Inflammatory macrophage (primary cell): ENCODE measurements at places on chromosomes 3 and 15.

DNA sequence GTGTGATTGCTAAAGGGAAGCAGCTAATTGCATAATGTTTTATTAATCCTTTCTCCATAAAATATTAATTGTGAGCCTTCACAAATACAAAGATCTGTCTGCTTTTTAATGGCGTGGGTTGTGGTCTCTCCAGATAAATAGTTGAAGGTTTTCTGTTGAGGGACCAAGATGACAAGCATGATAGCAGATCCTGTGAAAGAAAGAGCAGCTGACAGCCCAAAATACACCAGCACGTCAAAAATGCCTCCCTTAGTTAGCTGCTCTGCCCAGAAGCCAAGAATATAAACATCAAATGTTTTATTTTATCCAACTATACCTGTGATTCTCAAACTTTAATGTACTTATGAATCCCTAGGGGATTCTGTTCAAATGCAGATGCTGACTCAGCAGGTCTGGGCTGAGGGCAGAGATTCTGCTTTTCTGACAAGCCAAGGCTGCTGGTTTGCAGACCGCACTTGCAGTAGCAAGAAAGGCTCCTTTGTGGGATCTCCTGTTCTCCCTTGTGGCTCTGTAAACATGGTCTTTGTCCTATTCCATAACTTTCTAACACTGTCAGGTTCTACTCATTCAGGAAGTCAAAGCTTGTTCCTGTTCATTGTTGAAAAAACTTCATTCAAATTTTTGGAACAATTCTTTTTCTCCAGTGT, 119.1 kb upstream of the SLC25A36 start:
- DNase-seq = no peak

GRCh38 chr3:66441129-66441528, 59.7 kb downstream of the LRIG1 start:
- no peak for DNase-seq

- DNase-seq = peak; percentile 53
Measured at GRCh38 chr3:18559331-18559842, 134.2 kb upstream of the SATB1 start.

GRCh38 chr3:59836531-59836930, 786.7 kb upstream of the CFAP20DC start:
- no peak for DNase-seq

GRCh38 chr3:194265505-194265892, 85.6 kb downstream of the CPN2 start:
- peak; percentile 33 for DNase-seq

DNA sequence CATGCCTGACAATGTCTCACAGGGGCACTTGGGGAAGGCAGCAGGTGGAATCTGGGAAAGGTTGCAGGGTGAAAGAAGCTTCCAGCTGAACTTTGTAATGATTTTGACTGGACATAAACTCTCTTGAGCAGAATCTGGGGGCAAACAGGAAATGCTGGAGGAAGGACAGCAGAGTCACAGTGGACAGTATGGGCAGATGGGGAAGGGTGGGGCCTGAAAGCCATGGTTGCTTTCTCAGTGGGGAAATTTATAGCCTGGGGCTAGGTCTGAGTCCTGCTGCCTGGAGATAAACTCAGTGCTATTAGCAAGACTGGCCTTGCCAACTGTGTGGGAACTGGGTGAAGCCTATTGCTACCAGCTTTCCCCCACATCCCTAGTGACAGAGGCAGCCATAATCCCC, 203.2 kb downstream of the OSBPL10 start:
- DNase-seq = no peak

GRCh38 chr3:170644711-170645110, 58.8 kb upstream of the SLC7A14 start:
- no peak for DNase-seq

DNA sequence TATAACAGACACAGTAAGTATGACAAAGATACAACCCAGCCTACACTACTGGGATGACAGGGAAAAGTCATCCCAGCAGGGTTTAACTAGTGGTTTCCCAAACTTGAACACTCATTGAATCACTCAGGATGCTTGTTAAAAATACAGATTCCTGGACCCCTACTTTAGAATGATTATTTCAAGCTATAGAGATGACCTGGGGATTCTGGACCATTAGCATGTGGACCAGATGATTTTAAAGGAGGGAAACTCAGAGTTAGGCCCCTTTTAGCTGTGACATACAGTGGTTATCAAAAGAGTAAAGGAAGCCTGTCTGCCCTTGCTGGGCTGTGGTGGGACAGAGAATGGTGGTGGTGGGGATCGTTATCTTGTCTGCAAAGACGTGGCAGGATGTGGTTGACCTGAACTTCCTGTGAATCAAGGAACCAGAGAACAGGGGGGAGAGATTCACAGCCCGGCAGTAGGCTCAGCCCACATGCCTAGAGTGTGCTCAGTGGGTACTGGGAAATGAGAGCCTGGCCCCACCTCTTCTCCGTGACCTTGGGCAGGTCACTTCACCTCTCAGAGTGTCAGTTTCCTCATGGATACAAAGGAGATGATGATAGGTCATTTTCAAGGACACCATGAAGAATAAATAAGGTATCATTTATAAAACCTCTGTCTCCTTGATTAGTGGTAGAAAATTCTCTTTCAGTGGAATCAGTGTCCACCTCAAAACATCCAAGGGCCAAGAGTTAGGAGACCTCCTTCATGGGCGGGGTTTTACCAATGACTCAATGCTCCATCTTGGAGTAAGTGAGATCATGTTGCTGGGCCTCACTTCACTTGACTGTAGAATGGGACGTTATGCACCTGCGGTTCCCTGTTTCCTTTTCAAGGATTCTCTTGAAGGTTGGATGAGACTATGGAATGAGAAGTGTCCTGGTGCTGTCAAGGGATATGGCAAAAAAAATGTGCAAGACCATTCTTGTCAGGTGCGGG, 306.5 kb downstream of the RPLP1 start:
- peak; percentile 34 for DNase-seq

DNA sequence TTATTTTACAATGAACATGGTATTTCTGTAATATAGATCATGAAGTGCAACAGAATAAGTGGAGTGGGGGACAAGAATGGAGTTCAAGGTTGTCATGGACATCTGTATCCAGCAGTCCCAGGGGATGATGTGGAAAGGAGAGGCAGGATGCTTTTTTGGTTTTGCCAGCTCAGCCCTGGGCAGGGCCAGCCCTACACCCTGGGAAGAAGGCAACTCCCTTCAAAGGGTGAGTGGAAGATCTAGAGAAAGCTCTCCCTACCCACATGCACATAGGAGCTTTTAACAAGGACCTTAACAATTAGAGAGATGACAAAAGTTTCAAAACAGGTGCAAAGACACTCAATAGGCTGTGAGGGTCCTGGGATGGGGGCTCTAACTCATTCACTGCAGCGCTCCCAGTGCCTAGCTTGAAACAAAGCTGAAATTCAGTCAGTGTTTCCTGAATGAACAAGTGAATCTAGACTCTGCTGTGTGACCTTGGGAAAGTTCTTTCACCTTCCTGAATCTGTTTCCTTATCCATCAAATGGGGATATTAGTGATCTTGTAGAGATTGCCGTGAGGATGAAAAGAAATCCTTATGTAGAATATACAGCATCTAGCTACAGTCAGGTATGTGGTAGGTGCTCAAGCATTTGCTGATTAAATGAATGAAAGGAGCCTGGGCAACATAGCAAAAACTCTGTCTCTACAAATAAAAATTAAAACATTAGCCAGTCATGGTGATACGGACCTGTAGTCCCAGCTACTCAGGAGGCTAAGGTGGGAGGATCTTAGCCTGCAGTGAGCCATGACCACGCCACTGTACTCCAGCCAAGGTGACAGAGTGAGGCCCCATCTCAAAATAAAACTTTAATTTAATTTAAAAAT, 14.3 kb downstream of the BHLHE40 start:
- no peak for DNase-seq

GRCh38 chr3:155110996-155111901, 31.1 kb downstream of the MME start:
- DNase-seq = no peak

GRCh38 chr3:169613053-169613803, 50.3 kb downstream of the MECOM start:
- no peak for DNase-seq
